ENCODE measurements at places on chromosomes 3 and 15.
A peak's percentile ranks its signal among the peaks of the same experiment; 100 is the strongest.

- DNase-seq, result no peak
Measured at GRCh38 chr3:42220436-42221121, 45.4 kb downstream of the CCK start.

DNA sequence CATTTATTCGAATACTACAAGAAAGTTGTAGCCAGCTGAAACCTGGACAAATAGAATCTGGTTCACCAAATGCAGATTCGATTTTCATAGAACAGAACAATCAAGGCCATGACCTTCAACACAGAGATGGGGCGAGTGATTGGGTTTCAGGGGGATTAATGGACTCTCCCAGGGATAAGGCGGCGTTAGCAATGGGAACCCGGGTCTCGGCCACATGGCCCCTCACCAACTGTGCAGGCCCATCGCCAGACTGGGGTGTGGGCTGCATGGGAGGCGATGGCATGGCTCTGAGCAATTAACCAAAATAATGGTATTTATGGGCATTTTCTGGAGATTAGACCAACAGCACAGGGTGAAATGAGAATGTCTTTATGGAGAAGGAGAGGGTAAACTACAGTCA lies 34.2 kb downstream of the VGLL4 start:
- DNase-seq, result no peak

DNA sequence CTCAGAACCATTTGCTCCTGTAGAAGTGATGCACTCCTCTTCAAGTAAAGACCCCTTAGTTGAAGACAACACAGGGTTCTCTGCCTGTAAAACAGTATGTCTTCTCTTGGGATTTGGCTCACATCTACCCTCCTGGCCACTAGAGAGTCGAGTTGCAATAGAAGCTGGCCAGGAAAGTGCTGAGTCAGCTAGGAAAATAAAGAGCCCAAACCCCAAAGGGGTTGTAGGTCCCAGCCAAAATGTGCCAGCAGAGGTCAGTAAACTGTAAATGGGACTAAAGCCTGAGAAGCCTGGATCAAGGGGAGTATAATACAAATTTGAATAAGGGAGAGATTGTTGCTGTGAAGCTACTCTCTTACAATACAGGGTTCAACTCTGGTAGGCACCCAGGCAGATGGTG lies 37.2 kb upstream of the THBS1 start:
- DNase-seq, result no peak

DNA sequence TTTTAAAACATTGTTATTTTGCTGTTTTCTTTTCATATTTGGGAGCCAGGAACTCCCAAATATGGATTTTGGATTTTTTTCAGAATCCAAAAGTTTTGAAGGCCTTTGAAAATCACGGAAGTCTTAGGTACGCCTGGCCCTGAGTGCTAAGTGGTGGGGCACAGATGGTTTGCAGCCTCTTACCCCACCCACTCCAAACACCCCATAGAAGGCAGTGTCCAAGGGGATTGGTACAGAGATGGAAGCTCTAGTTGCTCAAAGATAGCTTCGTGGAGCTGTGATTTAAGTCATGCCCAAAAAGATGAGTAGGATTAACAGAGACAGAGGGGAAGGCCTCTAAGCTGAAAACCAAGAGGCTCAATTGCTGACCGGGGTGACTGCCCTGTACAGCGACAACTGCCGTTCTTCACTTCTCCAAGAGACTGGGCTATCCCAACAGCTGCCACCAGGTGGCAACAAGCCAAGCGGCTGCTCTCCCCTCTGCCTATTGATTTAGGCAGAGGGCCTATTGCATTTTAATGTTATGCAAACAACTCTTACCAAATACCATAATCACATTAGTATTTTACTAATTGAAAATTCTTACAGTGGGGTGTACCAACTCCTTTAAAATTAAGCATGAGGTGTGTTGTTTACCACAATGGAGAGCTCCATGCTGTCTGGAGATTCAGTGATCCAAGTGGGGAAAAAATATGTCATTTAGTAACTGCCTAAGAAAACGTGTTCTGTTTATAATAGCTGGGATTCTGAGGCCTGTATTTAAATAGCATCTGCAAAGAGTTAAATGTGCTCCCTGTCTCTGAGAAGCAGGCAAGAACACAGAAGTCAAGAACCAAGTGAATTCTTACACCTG lies 64.0 kb upstream of the C15orf61 start:
- DNase-seq, result peak; percentile 84

DNA sequence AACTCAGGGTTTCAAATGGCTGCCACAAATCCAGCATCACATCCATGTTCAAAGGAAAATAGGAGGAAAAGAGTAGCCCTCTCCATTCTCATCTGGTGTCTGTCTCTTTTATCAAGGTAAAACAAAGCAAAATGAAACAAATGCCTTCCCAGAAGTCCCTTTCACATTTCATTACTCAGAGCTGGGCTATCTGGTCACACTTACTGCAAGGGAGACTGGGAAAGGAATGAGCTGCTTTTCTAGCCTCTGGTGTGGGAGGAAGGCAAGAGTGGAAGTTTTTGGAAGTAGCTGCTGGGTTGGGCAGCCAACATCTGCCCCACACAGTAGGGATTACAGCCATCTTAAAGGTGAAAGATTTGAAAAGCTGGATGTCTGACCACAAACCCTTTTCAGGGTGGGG lies 51.8 kb downstream of the KLF15 start:
- no peak for DNase-seq

DNA sequence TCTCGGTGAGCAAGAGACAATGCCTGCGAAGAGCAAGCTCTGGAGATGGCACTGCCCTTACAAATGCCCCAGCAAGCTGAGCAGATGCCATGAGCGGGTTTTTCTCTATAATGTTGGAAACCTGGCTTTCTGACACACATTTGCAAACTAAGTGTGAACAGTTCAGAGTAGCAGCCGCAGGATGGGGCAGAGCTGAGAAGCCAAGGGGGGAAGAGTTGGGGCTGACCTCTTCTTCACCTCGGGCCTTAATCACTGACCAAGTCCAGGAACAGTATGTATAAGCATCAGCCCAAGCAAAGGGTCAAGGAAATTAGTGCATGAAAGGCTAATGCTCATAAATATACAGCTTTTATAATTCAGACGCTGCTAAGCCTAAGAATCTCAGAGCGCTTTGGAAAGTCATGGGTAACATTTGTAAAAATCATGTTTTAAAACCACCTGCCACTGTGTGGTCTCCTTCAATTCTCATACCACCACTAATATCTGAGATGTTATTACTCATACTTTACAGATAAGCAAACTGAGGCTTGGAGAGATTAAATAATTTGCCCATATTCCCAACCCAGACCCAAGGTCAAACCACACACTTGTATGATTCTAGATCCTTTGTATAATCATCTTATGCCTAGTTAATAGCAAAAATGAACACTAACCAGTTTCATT lies 603.4 kb downstream of the FOXP1 start:
- no peak for DNase-seq

DNA sequence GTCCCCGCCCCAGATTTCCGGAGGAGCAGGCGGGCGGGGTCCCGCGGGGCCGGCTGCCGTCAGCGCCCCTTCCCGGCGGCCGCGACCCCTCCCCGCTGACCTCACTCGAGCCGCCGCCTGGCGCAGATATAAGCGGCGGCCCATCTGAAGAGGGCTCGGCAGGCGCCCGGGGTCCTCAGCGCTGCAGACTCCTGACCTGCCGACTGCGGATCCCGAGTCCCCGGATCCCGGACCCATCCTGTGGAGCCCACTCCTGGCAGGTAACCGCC lies at the start of gene TRH:
TRH (plus strand) TSS at position 157 of the 269 bp plus-strand sequence. CDS start 1,097 bp downstream, outside the sequence.
- DNase-seq, result no peak

DNA sequence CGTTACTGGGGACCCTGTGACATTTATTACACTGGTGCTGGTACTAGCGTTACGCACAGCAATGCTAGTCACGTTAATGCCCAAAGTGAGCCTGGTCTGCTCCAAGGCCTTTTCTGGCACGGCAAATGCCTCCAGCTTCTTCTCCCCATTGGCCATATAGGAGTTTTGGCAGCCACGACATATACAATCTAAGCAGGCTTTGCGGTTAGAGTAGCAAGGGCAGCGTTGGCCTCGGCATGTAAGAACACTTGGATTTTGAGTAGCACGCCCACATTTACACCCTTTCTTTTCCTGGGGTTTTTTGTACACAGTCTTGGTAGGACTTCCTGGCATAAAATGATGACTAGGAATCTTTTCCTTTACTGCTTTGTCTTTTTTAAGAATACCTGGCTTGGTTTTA lies 44.9 kb downstream of the MSL2 start:
- DNase-seq, result no peak

- no peak for DNase-seq
Measured at GRCh38 chr15:33473005-33473404, 162.2 kb downstream of the RYR3 start.

GRCh38 chr3:119664850-119665379 lies 4.5 kb upstream of the POPDC2 start:
- DNase-seq, result no peak

- DNase-seq, result no peak
Measured at GRCh38 chr3:178680489-178680888, 144.3 kb downstream of the KCNMB2 start.

DNA sequence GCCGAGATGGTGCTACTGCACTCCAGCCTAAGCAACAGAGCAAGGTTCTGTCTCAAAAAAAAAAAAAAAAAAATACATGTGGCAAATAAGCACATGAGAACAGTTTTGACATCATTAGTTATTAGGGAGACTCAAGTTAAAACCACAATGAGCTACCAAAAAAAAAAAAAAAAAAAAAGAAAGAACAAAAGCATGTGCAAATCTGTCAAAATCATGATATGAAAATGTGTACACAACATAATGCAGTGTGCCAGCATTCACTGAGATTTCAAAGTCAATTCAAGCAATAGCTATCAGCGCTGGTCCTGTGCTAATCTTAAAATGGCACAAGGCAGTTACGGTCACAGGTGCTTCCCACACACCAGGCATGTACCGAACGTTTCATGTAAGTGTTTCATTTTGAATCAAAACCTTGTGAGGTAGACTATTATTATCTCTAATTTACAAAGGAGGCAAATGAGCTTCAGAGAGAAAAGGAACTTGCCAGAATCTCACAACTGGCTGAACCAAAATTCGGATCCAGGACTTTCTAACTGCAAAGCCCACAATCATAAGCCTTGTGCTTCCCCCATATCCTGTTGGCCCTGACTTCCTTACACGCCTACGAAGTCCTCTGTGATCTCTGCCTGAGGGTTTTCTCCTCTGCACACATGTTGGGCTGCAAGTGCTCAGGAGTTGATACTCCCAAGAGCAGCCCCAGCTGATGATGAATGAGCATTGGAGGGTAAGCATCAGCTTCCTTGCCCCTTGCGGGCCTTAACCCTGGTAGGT lies 200.1 kb upstream of the PROK2 start:
- no peak for DNase-seq

GRCh38 chr3:134425943-134426342 lies 51.7 kb upstream of the AMOTL2 start:
- DNase-seq, result no peak

GRCh38 chr3:127694467-127695215 lies 21.9 kb downstream of the ABTB1 start:
- no peak for DNase-seq

DNA sequence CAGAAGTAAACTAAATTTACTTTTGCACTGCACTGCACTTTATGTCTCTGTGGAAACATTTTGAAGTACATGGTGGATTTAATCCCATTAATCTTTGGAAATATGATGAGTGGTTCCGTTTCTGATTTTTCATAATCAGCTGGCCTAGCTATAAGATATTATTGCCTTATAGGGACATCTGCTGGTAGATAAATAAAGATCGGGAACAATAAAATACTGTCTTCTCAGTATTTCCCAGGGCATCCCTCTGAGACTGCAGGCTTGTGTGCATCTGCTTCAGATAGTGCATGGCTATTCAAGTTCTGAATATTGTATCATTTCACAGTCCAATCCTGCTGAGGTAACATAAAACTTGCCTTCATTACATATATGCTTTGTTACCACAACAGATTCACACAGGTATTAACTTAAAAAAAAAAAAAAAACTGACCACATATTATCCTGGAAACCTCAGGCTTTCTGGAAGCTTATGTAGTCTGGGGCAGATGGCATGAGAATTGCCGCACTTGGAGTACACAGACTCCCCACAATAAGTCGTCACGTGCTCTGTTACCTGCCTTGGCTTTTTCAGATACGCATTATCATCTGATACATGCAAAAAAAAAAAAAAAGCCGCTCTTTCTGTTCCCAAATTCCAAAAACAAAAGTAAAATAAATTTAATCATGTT lies 330.8 kb upstream of the AGTR1 start:
- DNase-seq, result no peak

DNA sequence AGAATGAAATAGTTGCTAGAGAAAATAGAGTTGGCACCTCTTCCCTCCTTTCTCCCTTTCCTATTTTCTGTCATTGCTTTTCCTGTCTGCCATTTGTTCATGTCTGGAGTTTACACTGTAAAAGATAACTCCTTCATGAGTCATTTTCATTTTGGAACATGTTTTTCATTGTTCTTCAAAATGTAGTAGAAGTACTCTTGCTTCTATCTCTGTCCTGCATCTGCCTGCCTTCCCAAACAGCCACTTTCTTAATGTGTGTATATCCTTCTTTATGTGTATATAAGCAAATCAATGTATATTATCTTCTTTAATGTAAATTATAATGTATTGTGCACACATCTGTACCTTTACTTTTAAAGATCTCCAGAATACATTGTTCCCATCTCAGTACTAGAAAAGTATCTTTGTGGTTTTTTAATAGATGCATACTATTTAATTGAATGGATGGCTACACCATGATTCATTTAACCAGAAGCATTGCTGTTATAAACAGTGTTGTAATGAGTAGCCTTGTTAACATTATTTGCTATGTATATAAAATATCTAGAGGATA lies 41.1 kb downstream of the TSC22D2 start:
- DNase-seq, result no peak

GRCh38 chr15:63473007-63473748 lies 31.2 kb upstream of the USP3 start:
- DNase-seq, result no peak

DNA sequence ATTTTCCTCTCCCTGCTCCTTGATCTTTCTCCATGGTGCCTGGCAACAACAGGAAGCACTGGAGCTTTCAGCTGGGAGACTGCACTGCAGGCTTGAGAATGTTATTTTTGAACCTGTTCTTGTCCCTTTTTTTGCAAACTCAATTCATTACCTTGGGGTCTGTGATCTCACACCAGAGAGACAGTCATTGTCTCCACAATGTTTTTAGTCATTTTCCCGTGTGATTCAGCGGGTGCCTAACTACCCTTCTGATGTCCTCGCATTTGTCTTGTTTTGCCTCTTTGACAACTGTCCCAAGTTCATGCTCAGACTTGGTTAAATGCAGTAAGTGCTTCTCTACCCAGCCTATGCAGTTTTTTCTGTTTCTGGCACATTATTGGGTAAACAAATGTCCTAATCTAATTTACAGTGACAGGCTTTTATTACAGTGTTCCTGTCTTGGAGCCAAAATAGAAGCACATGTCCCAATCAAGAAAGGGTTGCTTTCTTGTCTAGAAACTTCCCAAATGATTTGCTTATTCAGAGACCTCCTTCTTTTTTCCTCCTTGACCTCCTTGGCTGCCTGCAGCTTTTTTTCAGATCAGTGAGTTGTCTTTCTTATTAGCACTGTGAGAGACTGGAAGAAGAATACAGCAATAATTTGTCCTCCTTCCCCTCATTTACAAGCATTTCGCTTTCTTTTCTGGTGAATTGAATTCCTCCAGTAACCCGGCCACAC lies 162.4 kb downstream of the NSUN3 start:
- no peak for DNase-seq

- DNase-seq, result no peak
Measured at GRCh38 chr3:52310861-52311575, 5.1 kb upstream of the DNAH1 start.

GRCh38 chr3:175018946-175019727 lies 160.0 kb downstream of the NAALADL2 start:
- DNase-seq, result no peak
